ENCODE measurements at places on chromosomes 2 and 18.
A peak's percentile ranks its signal among the peaks of the same experiment; 100 is the strongest.

- DNase-seq: no peak
Measured at GRCh38 chr2:44632931-44633689, 271.4 kb downstream of the CAMKMT start.

DNA sequence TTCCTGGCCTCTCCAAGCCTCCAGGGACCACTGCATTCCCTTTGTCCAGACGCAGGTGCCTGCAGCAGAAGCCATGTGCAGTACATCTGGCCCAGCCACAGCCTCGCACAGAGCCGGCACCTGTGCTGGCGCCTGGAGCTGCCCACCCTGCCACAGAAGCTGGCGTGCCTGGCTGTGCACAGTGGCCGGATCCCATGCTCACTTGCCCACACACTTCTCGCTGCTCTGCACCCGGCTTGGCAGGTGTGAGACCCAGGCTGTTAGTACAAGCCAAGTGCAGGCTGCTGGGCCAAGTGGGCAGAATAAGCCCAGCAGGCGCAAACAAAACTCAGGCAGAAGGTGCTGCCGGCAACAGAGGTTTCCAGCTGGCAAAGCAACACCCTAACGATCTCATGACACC, 124.5 kb upstream of the CCDC150 start:
- no peak for DNase-seq

DNA sequence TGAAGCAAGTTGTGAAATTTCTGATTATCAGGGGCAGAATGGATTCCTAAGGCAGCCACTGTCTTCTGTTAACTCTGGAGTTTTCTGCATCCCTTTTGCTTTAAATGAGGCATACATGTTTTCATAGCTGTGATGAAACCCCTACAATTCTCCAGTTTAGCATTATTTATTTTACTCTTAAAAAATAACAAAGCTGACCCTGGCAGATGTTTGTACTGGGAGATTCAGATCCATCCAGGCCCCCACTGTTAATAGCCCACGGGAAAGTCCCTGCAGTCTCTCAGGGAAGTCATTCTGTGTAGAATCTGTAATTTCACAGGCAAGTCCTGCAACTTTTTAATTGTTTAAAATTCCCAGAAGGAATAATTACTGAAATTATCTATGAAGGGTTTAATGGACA, 353 bp upstream of the SULT1C4 start:
- no peak for DNase-seq

DNA sequence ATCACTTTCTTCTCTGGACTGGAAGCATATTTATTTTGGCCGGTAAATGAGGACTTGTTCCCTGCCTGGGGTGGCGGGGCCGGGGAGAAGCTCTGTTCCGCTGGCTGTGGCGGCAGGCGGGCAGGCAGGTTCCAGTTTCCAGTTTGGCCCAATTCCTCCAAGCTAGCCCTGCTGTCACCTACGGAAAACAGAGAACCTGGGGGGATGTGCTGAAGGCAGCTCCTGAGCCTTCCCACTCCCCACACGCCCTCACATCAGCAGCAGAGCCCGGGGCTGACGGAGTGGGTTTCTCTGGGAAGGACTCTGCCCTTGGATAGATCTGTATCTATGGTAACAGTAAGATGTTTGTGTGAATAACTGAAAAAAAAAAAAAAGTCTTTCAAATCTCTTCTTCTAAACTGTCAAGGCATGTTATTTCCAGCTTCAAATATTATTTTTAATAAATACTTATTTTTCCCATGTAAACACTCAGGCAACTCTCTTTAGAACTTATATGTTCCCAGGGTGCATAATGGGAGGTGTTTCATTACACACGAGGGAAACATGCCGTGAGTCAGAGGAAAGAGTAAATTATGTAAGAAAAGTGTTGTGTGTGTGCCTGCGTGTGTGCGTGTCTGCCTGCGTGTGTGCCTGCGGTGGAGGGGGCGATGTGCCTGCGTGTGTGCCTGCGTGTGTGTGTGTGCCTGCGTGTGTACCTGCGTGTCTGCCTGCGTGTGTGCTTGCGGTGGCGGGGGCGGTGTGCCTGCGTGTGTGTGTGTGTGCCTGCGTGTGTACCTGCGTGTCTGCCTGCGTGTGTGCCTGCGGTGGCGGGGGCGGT, 116.1 kb upstream of the ZNF516 start:
- no peak for DNase-seq

DNA sequence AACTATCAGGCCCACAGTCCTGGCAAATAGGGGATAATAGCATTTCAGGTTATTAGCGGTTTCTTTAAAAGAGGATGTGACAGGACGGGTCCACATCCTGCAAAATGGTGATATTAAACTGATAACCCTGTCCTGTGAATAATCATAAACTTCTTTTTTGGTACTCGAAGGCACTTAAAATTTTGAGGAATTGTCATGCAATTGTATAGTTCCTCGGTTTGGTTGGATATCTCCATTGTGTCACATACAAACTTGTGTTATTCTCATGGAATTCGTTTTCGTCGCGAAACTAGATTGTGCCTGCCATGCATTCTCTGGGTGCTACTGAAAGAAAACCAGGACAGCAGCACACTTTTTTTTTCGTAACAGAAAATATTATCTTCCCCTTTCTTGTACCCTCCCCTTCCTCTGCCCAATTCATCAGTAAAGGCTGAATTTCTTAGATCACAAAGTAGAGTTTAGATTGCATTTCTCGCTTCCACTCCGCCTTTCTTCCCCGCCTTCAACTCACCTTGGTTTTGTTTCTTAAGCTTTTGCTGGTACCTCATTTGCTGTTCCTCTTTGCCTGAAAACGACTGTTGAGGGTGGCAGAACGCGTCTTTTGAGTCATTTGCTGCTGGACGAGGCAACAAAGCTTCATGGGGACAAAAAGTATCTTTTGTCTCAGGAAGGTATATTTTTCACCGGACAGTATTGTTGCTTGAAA, 1.3 kb downstream of the CERS6 start:
- DNase-seq: no peak

DNA sequence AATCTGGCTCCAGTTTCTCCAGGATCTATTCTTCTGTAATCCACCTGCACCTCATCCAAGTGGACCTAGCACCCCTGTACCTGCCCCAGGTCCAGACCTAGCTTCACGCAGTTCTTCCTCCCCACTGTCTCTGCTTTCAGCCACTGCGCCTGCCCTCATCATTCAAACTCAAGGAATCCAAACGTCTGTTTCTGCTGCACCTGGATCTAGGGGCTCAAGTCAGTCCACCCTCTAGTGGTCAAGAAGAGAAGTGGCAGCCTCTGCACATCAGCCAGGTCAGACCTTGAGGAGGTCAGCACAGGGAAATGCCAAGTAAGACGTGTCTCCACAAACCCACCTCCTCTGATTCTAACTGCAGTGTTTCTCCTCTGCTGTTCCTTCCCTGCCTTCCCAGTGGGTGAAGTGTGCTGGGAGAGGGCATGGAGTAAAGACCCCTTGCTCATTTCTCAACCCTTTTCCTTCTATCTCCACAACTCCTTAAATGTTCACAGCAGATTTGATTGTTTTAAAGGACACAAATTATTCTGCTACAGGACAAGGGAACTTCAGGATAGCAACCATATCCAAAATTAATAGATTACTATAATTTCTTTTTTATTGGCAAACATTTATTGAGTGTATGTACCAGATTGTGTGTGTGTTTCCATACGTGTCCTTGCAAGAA, 8.6 kb upstream of the RNF152 start:
- DNase-seq: peak; percentile 24

GRCh38 chr18:8586941-8587340, 22.3 kb upstream of the RAB12 start:
- DNase-seq: no peak
